ENCODE measurements at places on chromosomes 13 and 19.

DNA sequence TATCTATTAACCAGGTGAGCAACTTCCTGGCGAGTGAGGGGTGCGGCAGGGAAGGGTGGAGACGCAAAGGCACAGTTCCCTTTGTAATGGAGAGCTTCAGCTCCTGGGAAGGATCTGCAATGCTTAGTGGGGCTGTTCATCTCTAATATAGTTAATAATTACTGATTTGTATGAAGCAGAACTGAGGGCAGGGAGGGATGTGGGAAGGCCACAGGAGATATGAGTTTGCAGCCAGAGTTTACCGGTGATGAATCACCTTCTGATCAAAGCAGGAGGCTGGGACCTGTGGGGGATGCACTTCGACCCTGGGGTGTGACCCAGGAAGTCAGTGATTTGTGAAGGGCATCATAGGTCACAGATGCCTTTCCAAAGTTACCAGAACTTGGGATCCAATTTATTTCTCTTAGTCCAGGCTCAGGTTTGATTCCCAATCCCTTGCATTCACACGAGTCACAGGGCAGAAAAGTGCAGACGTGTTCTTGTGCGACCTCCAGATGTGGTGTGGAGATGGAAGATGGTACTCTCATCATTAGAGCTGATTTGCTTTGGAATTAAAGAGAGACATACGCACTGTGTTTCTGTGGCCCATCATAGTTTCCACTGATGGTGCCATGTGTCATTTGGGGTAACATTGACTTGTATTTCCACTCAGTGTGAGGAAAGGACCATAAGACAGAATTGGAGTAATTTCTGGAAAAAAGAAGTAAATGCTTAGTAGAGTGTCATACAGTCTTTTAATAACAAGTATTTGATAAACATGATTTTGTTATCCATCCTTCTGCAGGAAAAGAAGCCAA is 55.0 kb downstream of the LRCH1 start:
- DNase-seq: no peak

DNA sequence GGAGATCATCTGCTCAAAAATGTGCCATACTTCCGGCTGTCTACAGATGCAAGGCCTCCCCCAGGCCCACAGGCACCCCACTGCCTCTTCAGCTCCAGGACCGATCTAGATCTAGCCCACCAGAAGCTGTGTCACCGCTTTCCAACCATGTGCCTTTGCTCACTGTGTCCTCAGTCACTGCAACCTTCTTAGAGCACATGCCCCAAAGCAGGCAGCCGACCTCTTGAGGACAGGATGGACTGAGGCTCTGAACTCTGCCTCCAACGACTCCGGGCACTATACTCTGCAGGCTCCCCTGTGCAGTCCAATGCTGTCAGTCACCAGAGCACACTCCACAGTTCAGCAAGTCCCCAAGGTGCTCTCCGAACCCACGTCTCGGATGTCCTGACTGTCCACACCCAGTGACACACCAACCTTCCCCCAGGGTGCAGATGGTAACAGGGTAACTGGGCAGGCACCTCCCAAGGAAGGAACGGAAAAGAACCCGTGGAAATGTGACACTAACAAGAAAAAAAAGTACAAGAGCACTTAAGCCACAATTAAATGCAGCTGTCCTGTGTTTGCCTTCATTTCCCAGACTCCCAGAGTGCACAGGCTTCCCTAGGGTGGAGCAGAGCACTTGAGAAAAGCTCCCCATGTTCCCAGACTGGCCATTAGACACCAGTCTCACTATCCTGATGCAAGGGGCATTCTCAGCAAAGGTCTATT is 4.8 kb downstream of the STK24 start:
- DNase-seq: no peak

DNA sequence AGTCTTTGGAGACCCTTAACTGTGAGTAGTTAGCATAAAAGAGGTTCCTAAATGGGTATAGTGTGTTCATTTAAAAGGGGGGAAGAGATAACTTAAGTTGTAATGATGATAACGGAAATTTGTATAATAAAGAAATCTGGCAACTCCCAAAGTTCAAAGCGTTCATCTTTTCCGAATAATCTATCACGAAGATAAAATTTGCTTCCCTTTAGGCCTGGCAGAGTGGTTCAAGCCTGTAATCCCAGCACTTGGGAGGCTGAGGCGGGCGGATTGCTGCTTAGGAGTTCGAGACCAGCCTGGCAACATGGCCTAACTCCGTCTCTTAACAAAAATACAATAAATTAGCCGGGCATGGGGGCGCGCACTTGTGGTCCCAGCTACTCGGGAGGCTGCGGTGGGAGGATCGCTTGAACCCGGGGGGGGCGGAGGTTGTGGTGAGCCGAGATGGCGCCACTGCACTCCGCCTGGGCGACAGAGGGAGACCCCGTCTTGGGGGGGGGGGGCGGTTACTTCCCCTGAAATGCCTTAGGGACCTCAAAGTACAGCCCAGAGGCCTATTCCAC is 934 bp downstream of the N4BP2L2 start:
- DNase-seq: no peak

DNA sequence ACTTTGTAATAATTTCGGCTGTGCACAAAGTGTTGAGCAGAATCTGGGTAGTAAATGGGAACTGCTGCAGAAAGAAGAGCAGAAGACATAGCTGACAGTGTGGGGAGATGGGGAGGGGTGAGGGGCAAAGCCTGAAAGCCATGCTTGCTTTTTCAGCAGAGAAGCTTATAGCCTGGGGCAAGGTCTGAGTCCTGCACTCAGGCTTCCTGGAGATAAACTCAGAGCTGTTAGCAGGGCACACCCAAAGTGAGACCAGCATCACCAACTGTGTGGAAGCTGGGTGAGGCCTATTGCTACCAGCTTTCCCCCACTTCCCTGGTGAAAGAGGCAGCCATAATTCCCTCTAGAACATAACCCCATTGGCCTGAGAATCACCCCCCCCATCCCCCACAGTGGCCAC is 15.6 kb upstream of the LHFPL6 start:
- no peak for DNase-seq

GRCh38 chr13:89925107-89925506 is 1422.4 kb upstream of the MIR17HG start:
- DNase-seq: no peak

DNA sequence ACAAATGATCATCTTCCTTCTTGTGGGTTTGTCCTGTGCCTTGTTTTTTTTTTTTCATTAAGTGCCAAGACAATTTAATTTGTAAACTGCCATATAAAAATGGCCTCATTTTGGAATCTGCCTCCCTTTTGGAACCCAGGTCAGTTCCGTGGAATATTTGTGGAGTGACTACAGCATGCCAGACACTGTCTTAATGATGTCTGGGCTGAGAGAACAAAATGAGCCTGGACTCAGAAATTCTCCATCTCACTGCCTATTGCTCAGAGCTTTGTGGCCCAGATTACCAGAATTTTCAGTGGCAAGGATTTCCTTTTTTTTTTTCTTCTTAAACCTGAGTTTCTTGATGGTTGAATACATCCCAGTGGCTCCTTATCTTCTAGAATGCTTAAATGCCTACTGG is 340.6 kb downstream of the ENOX1 start:
- DNase-seq: no peak

- no peak for DNase-seq
Observed at GRCh38 chr19:24081056-24081455, 5.9 kb upstream of the ZNF254 start.

DNA sequence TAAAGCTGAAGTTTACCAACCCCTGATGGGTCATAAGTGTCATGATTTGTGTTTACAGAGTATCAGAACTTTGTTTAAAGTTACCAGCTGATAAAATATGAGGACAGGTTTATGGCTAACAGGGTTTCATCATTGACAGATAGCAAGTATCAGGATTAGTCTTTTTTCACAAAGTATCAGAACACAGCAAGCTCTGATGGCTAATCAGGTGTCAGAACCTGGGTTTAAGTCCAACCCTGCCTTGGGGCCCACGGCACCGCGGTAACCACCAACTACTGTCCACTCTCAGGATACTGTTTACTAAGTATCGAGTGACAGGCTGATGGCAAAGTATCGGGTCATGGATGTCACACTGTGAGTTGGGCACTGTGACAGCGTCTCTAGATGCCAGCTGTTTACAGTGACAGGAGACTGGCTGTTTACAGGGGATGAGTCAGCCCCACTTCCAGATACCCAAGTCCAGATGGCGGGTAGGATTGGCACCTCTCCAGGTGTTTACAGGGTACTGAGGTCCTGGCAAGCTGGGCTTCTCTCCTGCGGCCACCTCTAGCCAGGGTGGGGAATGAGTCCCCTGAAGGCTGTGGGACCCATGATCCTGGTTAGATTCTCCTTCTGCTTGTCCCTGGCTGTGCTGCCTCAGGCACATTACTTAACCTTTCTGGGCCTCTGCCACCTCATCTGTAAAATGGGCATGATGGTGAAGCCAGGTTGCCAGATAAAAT is 21.8 kb downstream of the ARRDC2 start:
- no peak for DNase-seq

DNA sequence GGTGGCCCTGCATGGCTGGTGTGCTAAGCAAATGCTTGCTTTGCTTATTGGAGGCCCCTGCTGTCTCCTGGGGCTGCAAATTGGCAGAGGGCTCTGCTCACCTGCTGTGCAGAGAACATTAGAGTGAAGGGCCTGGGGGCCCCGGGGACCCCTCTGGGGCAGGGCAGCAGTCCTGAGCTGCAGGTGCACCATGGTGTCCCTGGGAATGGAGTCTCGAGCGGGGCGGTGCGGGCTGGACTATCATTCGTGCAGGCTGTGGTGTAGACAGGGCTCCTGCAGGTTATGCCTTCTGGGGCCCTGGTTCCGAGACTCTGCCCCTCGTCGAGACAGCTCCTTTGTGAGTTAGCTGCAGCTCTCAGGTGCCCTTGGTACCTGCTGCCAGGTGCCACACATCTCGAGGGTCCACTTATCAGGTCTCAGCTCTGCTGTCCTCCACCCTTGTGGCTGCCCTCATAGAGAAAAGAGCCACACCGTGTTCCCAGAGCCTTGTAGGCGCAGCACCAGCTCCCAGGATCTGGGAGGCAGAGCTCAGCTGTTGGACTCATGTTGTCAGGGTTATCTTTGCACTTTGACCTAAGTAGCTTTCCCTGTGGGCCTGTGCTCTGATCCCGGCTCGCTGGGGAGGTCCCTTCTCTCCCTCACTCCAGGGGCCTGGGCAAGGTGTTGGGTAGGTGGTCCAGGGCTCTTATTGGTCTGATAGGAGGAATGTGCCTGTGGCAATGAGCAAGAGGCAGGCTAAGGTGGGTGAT is 58.0 kb upstream of the ZNF536 start:
- DNase-seq: no peak

GRCh38 chr19:57812226-57812625 is 2.5 kb downstream of the ZNF552 start:
- DNase-seq: no peak

- DNase-seq: no peak
Observed at GRCh38 chr13:73338389-73338788, 279.6 kb downstream of the KLF5 start.

DNA sequence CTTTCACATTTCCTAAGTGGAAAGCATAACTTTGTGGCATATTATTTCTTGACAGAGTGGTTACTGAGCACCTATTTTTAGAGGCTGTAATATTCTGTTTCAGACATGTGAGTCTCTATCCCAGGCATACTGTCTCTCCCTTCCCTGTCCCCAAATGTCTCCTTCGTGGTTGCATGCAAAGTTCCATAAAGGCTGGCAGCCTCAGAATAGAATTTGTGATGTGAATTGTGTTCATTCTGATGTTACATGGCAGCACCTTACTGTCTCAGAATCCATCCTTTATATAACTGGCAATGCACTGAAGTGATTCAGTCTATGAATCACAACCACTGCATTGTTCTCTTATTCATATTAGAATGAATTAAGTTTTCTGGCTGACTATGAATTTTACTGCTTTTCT is 89.0 kb upstream of the SLC7A1 start:
- DNase-seq: no peak

GRCh38 chr19:35135389-35135909 is 590 bp upstream of the LGI4 start:
- DNase-seq: no peak

DNA sequence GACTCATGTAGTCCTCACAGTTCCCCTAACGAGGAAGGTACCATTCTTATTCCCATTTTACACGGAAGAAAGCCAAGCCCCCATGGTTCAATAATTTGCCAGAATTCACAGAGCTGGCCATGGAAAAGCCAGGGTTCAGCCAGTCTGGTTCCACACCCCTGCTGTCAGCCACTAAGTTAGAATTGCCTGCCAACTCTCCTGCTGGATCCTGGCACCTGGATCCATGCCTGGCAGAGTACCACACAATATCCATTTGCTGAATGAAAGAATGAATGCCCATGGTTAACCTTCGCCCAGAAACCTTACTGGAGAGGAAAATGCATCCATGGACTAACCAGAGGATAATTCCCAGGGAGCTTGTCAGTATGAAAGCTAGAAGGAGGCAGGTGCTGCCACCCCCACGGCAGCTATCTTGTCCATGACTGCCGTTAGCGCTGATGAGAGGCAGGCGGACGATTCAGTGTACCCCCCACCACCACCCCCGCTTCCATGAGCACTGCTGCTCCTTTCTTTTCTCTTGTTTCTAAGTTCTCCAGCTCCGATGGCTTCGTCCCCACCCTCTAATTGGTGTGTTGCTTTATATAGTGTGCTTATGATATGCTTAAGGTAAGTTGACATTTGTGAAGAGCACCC is 114.5 kb downstream of the SLC7A1 start:
- no peak for DNase-seq

DNA sequence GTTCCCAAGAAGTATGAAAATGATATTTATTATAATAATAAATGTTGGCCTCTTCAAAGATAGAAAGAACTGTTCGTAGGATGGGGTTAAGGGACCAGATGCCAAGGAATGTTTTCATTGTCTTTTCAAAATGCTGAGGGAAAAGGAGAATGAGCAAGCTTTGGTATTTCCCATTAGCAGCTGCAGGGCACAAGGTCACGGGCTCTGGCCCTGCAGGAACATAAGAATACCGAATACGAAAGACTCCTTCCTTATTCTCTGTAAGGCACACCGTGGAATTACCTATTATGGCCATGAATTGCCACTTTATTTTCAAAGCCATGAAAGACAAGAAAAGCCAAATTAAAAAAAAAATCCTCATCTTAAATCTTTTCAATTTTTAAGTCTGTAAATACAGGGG is 49.6 kb upstream of the OLFM4 start:
- no peak for DNase-seq

GRCh38 chr13:72153272-72153671 is 286.3 kb upstream of the DACH1 start:
- no peak for DNase-seq

DNA sequence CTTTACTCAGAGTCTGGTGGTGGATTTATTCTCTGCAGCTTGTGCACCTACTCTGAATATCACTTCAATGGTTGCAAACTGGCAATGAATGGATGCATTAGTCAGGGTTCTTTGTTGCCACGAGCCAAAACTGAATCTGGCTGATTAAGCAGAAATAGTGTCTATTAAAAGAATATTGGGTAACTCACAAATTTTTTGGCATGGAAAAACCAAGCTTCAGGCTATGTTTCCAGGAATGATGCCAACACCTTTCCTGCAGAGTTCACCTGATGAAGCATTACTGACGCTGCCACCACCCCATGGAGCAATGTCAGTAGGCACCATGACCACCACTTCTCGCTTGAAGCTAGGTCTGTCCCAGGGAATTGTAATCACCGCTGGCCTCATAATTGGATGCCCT is 597.8 kb upstream of the SLC10A2 start:
- DNase-seq: no peak

All from activated naive CD8-positive, alpha-beta T cell treated with anti-CD3 and anti-CD28 coated beads, Interleukin-2, amount 50 U/mL, for 16 hours (primary cell).